ENCODE measurements at places on chromosomes 16 and 17. TPM values are rescaled to one million over a fixed set of nuclear protein-coding genes. Genes with fewer than 3 reads are reported as not detected.

Gene SEPHS2
- 32.8 TPM for total RNA-seq

Gene ANKRD40CL
- not detected for total RNA-seq

Gene CLEC3A
- not detected for total RNA-seq

Gene WFIKKN1
- 0.28 TPM for total RNA-seq

Gene XYLT1
- 0.78 TPM for total RNA-seq

Gene MSLN
- total RNA-seq, result not detected

Gene PARD6A
- total RNA-seq, result 1.3 TPM

Gene DHRS7C
- not detected for total RNA-seq

Gene ADORA2B
- total RNA-seq, result 9.8 TPM

Gene WNT9B
- not detected for total RNA-seq

Gene CDH15
- total RNA-seq, result not detected

Gene LPO
- total RNA-seq, result not detected

Gene WSCD1
- 45.7 TPM for total RNA-seq

Gene MYH2
- not detected for total RNA-seq

Gene PDIA2
- total RNA-seq, result 0.99 TPM

Gene CES4A
- 5.4 TPM for total RNA-seq

Gene IRX6
- total RNA-seq, result not detected

Gene MMD
- 9.3 TPM for total RNA-seq

Gene TP53TG3
- not detected for total RNA-seq

Gene CPHXL2
- not detected for total RNA-seq

Gene OR1F1
- total RNA-seq, result not detected

Gene DBNDD1
- 28.2 TPM for total RNA-seq

Data from endothelial cell of umbilical vein (primary cell).